Right lung (tissue), 10 donors: ENCODE measurements at places on chromosomes 4 and X. TPM values are rescaled to one million over a fixed set of nuclear protein-coding genes. Genes with fewer than 3 reads are reported as not detected.

The CT45A3 gene
- polyA plus RNA-seq, result 17.0 TPM

The PSAPL1 gene
- polyA plus RNA-seq, result 0.04 TPM

The TMPRSS11E gene
- 0.31 TPM for polyA plus RNA-seq

The GRSF1 gene
- polyA plus RNA-seq, result 133 TPM

The SPP1 gene
- 91.3 TPM for polyA plus RNA-seq

The RNF212 gene
- polyA plus RNA-seq, result 11.8 TPM

The SLC49A3 gene
- polyA plus RNA-seq, result 12.5 TPM

The LRP2BP gene
- 5.2 TPM for polyA plus RNA-seq

The CYTL1 gene
- 56.9 TPM for polyA plus RNA-seq

The NCAPG gene
- 58.9 TPM for polyA plus RNA-seq

The MAPK10 gene
- polyA plus RNA-seq, result 32.6 TPM

DNA sequence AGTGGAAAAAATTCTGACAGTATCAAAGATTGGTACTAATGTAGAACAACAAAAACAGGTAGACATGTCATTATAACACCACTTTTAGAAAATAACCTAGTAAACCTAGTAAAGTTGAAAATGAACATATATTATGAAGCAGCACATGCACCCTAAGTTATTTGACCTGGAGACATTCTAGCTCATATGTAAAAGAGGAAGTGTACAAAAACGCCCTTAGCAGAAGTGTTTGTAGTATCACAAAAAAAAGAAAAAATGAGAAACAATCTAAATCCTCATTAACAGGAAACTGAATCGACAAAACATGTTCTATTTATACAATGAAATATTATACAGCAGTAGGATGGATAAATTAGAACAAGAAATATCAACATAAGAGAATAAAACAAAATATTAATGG is 318.9 kb upstream of the PPP1R2C start:
- no peak for DNase-seq

DNA sequence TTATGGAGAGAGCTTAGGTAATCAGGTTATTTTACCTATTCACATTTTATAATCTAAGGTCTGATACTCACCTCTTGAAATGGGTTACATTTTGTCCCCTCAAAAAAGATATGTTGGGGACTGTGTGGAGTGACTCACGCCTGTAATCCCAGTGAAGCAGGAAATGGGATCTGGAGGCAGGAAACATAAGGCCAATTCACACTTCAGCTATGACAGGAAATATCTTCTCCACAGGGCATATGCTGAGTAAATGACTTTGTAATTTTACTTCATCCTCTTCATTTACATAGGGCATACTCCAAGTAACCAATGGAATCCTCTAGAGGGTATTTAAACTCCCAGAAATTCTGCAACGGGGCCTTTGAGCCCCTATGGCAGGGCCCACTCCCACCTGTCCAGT is 54.8 kb upstream of the ZMAT1 start:
- no peak for DNase-seq

- peak; percentile 30 for DNase-seq
Observed at GRCh38 chr4:90419124-90419711, 292.0 kb downstream of the CCSER1 start.

GRCh38 chrX:87873347-87873941 is 355.8 kb downstream of the KLHL4 start:
- peak; percentile 3 for DNase-seq

GRCh38 chrX:9681422-9681821 is 84.2 kb downstream of the GPR143 start:
- DNase-seq, result no peak

DNA sequence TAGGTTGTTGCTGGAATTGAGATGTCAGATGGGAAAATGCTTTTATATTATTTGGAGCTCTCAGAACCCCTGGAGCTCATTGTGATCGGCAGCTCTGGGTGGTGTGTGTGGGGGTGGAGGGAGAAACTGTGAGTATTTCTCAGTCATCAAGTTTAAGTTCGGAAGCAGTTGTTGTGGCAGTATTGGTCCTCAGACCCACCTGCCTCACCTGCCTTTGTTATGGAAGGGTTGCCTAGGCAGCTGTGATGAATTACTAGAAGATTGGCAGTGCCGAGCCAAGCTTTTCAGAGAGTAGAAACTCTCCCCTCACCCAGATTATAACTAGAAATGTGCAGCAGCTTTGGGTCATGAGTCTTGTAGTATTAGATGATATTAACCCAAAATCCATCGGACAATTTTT is 9.5 kb downstream of the IGSF1 start:
- no peak for DNase-seq

DNA sequence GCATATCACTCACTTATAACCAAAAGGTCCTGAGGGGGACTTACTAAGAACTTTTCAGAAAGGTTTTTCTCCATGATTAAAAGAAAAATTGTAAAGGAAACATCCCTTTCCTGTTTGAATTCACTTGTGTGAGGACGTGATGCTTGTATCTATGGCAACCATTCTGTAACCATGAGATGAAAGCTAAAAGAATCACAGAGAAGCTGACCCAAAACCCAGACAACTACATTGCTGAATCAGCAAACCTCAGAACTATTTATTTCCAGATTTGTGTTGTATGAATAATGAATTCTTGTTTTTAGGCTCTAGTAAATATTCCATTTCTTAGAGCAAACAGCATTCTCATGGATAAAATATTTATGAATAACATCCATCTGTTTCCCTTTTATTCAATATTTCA is 91.2 kb downstream of the RCHY1 start:
- DNase-seq, result no peak

DNA sequence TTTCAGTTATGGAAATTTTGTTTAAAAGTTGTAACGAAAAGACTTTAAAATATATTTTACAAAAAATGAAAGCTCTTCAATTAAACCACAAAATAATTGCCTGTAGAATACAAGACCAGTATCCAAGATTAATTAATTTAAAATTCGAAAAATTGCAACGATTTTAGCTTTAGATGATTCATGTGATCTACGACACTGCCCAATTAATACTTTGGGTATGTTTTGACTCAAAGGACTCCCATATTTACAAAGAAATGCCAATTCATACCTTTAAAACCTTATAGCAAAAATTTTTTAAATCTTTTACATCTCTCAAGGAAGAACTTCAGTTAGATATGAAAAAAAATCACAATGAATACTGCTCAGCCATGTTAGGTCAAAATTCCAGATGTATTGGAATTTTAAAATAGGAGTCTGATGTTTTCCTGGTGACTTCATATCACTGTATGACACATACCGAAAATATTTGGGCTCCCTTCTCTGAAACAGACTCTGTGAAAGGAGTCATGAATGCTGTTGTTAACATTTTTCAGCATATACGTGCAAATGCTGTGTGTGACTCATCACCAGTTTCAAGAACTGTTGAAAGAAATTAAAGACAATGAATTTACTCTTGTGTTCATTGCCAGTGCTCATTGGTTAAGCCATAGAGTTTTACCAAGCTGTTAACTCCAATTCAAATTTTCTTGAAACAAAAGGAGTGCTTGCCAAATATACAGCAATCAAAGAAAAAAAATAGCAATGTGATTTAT is 13.8 kb upstream of the SMS start:
- no peak for DNase-seq

DNA sequence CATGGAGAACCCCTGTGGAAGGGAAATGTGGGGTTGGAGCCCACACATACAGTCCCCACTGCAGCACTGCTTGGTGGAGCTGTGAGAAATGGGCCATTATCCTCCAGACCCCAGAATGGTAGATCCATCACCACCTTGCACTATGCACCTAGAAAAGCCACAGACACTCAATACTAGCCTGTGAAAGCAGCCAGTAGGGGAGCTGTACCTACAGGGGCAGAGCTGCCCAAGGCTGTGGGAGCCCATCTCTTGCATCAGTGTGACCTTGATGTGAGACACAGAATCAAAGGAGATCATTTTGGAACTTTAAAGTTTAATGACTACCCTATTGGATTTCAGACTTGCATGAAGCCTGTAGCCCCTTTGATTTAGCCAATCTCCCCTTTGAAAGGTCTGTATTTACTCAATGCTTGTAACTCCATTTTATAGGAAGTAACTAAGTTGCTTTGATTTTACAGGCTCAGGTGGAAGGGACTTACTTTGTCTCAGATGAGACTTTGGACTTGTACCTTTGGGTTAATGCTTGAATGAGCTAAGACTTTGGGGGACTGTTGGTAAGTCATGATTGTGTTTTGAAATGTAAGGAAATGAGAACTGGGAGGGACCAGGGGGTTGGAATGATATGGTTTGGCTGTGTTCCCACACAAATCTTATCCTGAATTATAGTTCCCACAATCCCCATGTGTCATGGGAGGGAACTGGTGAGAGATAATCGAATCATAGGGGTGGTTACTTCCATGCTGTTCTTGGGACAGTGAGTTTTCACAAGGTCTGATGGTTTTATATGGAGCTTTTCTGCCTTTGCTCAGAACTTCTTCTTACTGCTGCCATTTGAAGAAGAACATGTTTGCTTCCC is 352.6 kb downstream of the INPP4B start:
- no peak for DNase-seq

DNA sequence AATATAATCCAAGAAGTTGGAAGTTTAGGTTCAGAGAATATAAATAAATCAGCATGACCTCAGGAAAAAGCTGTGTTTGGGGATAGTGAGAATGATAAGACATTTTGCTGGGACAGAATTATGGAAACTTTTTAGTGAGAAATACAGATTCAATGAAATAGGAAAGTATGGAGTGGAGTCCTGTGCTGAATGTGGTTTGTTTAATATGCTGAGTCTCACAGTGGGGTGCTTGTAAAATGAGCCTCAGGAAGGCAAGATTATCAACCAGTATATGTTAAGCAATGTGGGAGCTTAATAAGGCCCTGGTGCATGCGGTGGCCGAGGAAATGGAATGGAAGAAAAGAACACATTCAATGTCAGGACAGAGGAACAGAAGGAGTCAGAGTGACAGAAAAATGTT is 1554.7 kb upstream of the TENM3 start:
- DNase-seq, result no peak

- no peak for DNase-seq
Observed at GRCh38 chr4:122083989-122084388, 68.1 kb upstream of the BLTP1 start.

DNA sequence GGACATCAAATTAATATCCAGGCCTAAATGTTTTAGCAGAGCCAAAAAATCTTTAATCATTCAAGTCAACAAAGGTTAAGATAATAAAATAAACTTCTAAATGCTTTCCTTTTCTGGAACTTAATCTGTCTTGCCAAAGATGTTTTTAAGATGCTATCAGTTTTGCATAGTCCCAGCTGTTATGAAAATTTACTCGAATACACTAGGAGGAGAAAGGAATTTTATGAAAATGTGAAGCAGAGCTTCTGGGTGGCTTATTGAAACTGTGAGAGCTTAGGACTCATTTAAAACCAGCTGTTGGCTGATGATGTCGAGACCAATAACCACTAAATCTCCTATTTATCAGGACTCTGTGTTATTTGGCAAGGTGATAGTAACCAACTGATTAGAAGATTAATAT is 202.2 kb upstream of the ETNPPL start:
- peak; percentile 58 for DNase-seq

GRCh38 chr4:78079726-78080430 is 22.8 kb downstream of the FRAS1 start:
- DNase-seq, result no peak

DNA sequence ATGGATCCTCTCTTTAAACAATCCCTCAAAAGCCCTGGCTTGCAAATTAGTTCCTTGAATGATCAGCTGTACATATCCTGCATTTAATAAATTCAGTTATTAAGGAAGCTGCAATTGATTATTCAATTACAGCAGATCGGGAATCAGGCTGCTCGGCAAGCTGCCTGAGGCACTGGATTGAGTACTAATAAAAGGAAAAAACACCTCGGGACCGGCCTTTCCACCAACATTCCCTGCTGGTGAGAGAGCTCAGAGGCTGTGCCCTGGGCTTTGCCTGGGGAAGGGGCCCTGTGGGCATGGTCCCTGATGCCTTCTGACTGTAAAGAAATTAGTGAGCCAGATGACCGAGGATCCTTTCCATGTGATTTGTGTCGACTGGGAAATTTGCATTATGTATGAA is 69.2 kb downstream of the SORCS2 start:
- no peak for DNase-seq

DNA sequence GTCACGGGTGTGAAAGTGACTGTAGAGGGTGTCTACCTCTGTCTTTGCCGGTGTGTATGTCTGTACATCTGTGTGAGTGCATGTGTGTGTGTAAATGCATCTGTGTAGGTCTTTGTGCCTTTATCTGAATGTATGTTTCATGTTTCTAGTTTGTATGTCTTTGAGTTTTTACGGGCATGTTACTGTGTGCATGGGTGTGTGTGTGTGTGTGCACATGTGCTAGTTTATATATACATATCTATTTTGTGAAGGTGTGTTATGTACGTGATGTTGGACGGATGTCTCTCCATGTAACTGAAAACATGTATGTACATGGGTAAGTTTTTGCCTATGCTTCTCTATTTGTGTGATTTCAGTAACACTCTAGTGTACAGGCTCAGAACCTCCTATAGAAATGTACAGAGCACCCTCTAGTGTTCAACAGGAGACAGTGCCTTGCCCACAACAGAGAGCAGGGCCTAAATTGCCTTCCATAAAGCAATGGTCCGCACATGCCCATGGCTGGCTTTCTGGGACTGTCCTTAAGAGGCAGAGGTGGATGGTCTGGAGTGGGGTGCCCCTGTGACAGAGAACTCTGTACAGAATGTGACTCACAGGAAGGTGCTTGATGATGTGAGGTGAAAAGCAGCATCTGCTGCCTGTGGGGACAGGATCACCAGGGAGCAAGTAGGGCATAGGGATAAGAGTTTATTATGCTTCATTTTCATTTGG is 343.5 kb downstream of the RAPGEF2 start:
- DNase-seq, result peak; percentile 51

DNA sequence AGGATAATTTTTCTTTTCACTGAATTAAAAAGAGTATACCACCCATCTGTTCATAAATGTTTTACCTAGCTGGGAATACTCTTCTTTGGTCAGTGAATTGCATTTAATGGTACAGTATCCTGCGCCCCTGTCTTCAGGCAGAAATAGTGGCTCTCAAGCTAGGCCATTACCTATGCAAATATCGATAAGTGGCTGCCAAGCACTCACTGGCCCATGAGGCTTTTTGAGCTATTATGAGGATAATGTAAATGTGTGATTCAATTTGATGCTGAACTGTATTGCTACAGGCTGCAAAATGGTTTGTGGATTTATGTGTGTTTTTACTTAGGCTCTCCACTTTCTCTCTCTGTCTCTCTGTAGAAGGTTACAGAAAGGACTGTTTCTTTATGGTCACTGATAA is 30.1 kb upstream of the MTMR1 start:
- no peak for DNase-seq

- DNase-seq, result no peak
Observed at GRCh38 chr4:7126981-7127380, 59.1 kb upstream of the GRPEL1 start.
